ENCODE measurements at places on chromosomes 6 and 20.
A peak's percentile ranks its signal among the peaks of the same experiment; 100 is the strongest.

DNA sequence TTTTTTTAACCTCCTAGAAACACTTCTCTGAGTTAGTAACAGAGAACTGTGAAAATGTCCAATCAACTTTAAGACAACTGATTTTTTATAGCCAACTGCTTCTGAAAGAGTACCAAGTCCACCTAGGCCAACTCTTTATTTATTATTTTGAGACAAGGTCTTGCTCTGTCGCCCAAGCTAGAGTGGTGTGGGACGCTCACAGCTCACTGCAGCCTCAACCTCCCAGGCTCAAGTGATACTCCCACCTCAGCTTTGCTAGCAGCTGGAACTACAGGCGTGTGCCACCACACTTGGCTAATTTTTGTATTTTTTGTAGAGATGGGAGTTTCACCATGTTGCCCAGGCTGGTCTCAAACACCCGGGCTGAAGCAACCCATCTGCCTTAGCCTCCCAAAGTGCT is 331.6 kb downstream of the RNGTT start:
- no peak for DNase-seq

DNA sequence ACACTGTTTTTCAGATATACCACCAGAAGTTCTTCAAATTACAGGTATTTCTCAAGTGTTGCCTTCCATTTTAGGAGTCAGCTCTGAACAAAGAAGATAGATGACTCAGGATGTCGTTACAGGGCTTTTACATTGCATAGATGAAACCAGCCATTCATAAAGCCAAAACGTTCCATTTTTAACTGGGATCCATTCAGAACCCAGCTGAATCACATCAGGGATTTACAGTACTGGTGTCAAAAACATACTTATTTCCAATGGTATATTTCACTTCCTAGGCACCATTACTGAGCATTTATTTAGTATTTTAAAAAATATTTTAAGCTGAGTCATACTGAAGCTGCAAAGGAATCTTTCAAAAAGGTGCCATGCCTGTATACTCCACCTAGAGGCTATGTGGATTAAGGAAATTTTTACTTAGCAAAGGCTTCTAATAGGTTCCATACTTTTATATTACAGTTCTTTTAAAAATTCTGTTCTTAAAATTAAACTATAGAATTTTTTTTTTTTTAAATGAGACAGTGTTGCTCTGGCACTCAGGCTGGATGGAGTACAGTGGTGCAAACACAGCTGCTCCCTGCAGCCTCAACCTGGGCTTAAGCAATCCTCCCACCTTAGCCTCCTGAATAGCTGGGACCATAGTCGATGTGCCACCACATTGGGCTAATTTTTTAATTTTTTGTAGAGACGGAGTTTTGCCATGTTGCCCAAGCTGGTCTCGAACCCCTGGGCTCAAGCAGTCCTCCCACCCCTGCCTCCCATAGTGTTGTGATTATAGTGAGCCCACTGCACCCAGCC is 2.6 kb downstream of the ASF1A start:
- DNase-seq = peak; percentile 70

DNA sequence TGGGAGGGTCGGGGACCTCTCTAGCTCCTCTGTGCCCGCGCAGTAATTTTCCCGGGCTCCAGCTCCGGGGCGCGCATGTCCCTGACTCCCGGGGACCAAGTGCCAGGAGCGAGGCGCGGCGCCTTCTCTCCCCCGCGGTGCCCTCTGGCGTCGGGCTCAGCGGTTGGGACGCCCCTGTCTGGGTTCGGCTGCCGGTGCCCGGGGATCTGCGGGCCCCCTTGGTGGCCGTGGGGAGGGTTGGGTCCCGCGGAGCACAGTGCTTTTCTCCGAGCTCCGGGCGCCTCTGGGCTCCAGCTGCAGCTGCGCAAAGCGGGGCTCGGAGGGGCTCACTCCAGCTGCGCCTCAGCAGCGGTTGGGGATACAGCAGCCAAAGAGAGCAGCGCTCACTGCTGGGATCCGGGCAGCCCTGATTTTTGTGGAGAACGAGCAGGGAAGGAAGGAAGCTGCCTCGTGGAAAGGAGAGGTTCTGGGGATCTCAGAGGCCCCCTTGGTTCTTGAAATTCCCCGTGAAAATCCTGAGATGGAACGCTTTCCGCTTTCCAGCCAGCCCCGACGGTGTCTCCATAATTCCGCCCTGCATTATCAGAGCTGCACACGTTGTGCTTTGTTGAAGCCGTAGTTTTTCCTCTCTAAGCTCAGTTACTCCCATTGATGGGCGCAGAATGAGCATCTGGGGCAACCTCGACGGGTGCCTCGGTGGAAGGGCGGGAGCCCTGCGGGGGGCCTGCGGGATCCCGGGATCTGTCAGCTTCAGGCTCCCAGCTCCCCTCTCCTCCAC is 861 bp downstream of the PPP1R14C start:
- no peak for DNase-seq

DNA sequence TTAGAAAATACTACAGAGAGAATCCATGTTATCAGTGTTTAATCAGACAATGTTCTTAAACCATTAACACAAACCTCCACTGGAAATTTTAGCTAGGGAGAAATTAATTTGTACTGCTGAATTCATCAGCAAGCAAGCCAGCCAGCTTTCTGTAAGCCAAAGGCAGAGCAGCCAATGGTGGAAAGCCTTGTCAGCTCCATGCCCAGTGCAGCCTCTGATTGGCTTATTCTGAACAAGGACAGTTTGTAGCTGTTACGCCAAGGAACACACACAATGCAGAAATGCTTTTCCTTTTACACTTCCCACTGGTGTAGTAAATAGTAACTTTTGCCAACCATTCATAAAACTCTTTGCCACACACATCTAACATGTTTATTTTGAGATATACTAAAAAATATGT is 265.0 kb downstream of the TENT5A start:
- peak; percentile 70 for DNase-seq

GRCh38 chr6:108651340-108652227 is 90.9 kb downstream of the FOXO3 start:
- DNase-seq = peak; percentile 94
